ENCODE measurements at places on chromosomes 13 and 19.

DNA sequence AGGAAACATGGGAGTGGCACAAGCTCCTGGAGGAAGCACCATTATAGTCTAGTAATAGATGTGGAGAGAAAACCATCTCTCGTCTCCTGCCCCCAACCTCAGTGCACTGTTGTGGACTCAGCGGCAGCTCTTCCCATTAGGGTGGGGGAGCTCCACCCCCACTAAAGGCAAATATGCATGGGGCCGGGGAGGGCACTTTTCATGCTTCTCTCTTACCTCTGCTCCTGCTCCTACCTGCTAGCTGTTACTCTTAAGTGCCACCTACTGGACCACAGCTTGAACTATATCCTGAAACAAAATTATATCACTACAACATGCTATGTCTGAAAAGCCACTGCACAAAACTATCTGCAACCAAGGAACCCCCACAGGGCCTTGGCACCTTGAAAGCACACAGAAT lies 112.6 kb upstream of the DACH1 start:
- DNase-seq, result no peak

GRCh38 chr19:18253716-18254115 lies 20.5 kb downstream of the IQCN start:
- DNase-seq, result no peak

DNA sequence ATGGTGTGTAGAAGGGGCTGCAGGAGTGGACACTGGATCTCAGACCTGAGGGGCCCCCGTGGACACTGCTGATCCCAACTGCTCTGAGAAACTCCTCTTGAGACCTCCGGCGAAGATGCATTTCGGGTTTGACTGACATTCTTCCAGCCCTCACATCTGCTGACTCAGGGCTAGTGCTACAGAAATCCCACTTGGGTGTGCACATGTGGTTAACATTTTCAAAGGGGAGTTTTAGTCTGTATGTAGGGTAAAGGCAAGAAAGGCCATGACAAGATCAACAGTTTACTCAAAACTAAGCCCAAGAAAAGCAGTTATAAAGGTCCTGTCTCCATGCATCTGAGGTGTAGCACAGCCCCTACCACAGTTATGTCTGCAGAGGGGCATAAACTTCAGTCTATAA lies 31.2 kb downstream of the DLEU7 start:
- peak; percentile 21 for DNase-seq

GRCh38 chr19:7907122-7907521 lies 3.4 kb downstream of the MAP2K7 start:
- DNase-seq, result no peak

DNA sequence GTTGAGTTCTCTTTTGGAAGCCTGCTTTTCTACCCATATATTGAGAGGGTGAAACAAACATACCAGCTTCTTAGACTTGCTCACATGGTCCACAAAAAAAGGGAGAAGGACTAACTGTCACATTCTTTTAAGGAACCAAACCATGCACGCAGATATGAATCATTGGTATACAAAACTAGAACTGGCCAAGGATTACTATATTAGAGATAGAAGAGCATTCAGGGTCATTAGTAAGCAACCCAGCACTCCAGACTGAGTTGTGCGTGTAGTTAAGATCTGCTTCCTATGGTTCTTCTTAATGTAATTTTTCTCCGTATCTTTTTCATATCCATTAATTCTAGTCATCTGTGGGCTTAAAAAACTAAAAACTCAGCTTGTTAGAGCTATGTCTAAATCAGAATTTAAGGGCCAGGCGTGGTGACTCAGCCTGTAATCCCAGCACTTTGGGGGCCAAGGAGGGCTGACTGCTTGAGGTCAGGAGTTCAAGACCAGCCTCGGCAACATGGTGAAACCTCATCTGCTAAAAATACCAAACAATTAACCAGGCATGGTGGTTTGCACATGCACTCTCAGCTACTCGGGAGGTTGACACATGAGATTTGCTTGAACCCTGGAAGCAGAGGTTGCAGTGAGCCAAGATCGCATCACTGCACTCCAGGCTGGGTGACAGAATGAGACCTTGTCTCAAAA lies 19.6 kb downstream of the ALG5 start:
- peak; percentile 6 for DNase-seq

DNA sequence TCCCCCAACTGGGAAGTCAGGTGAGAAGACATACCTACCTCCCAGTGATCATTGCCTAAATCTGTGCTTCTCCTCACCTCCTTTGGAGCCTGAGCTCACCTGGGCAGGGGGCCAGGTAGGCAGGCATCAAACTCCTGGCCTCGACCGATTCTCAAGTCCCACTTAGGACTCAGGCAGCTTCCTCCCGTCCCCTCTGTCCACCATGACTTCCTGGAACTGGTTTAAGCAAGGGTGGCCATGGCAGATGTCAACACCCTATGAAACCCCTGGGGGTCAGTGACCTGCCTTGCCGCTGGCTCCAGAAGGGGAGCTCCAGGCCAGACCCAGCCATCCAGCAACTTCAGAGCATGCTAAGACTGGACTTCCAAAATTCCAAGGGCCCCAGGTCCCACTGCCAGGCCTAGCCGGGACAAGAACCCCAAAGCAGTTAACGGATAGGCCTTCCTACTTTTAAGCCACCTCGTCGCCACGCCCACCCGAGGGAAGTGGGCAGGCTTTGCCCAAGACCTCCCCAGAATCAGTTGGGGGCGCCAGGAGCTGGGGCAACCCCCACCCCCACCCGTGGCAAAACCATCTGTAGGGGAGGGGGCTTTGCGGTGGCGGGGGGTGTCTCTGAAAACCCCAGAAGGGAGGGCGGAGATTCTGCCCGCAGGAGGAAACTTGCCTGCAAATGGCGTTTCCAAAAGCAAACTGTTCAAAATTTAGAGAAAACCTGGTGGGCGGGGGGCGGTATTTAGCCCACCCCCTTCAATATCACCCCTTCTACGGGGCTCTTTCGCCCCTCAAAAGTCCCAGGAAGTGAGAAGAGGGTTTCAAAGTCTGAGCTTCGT lies 657 bp downstream of the PLIN3 start:
- DNase-seq, result peak; percentile 52

- DNase-seq, result no peak
Measured at GRCh38 chr19:57667228-57667627, 1.5 kb upstream of the ZSCAN4 start.

- peak; percentile 68 for DNase-seq
Measured at GRCh38 chr19:7652061-7652641, 15.2 kb downstream of the STXBP2 start.

- peak; percentile 92 for DNase-seq
Measured at GRCh38 chr13:46041419-46041839, 11.1 kb downstream of the ZC3H13 start.

- DNase-seq, result no peak
Measured at GRCh38 chr13:99208845-99209527, 8.3 kb downstream of the UBAC2 start.

DNA sequence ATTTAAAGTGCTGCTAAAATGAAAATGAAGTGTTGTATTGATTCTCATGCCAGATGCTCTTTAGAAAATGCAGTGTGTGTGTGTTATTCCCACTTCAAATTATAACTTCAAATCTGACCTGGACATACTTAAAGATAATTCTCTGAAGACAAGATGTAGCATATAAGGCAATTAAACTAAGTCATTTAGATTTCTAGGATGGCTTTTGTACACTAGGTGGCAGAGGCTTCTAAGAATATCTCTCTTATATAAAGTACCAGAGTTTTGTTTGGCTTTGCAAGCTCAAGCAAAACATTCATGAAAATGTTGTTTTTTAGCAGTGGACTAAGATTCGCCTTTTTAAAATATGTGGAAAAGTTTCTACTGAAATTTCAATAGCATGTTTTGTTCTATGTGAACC lies 407.2 kb downstream of the GPC5 start:
- no peak for DNase-seq

DNA sequence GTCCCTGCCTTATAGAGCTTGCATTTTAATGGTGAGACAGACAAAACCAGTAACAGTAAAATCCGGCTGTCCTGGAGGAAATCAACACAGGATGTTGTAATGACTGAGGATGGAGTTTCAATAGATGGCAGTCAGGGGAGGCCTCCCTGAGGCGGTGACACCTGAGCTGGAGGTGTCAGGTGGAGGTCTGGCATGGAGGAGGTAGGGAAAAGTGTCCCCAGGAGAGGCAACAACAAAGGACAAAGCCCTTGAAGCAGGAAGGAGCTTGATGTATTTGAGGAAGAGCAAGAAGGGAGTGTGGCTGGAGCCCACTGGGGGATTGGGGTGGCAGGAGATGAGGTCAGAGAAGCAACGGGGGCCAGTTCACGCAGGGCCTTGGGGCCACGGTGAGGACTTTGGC lies 7.8 kb downstream of the GRIN2D start:
- DNase-seq, result no peak

DNA sequence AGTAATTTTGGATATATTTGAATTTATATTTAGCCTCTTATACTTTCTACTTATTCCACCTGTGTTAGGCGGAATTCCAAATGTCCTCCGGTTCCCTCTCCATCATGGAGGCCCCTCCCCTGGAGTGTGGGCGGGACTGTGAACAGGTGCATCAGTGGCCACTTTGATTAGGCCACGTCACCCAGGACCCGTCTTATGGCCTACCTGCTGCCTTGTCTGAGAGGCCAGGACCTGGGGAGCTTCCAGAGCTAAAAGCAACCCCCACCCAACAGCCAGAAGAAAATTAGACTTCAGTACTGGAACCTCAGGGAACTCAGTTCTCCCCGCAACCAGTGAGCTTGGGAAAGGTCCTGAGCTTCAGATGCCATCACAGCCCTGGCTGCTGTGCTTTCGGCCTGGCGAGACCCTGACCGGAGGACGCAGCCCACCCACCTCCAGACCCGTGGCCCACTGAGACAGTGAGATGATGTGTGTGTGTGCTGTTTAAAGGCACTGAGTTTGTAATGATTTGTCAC lies 200.2 kb upstream of the SOX1 start:
- no peak for DNase-seq

GRCh38 chr13:31774186-31774750 lies 34.9 kb downstream of the RXFP2 start:
- DNase-seq, result no peak

GRCh38 chr19:7145494-7145893 lies 76.0 kb downstream of the ZNF557 start:
- no peak for DNase-seq

- DNase-seq, result no peak
Measured at GRCh38 chr13:46569456-46569855, 16.5 kb downstream of the LRCH1 start.
